PC-9 (cell line): ENCODE measurements at places on chromosomes 13 and 19.

DNA sequence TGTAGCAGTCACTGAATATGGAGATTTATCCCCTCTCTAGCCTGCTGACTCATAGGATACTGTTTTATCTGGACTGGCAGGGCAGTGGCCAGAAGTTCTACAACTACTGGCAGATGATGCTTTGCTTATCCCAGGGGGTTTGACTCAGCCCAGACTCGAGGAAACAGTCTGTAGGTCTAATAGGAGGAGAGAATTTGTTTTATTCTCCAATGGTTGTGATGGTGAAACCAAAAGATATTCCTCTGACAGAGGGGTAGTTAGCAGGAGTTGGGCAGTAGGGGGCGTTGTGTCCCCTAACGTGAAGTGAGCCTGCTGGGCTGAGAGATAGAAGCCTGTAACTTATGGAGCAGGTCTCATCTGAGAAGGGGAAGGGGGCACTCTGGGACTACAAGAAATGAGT lies 74.9 kb downstream of the WTIP start:
- peak; percentile 31 for DNase-seq

DNA sequence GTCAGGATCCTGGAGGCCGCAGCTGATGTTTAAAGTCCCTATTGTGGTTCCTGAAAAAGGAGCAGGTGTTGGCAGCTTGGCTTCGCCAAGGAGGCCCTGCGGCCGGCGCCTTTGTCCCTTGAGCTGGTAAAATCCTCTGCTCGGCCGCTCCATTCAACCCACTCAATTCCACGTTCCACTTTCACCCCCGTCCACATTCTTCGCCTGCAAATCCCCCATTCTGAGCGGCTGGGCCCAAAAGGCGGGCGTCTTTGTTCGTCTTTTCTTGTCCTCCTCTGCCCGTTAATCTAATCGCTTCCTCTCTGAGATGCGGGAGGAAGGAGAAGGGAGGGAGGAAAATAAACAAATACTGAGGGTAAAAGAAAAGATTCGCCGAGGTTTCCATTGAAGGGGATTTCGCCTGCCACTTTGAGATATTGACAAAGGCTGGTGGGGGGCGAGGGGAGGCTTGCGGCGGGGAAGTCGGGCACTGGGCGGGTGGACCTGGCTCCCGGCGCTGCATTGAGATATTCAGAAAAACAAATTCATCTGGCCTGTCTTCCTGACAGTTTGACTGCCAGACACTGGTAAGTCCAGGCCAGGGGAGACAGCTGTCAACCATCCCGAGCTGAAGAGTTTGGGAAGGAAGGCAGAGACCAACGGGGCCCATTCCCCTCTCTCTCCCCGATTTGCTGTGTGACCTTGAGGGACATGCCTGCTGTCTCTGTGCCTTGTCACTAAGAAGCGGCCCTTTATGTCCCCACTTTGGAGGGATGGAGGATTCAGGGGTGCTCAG lies 37.6 kb downstream of the ZNRF4 start:
- no peak for DNase-seq

- no peak for DNase-seq
Observed at GRCh38 chr19:35565016-35565856, 1.8 kb upstream of the ATP4A start.

GRCh38 chr19:10286803-10287737 lies at the start of gene ICAM4:
ICAM4 (plus strand) TSS chr19:10286955; CDS start chr19:10287013, 58 bp downstream.
- no peak for DNase-seq

DNA sequence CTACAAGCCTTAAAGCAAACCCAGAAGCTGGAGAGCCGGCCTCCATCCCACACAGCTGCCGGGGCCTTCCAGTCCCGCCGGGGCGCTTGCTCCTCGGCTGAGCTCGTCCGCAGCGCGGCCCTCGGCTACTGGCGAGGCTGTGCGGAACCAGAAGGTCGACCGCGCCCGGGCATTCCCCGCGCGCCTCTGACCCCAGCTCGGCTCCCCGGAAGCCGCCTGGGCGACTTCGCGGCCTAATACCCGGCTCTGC lies 863 bp downstream of the ANKRD10 start:
- no peak for DNase-seq

DNA sequence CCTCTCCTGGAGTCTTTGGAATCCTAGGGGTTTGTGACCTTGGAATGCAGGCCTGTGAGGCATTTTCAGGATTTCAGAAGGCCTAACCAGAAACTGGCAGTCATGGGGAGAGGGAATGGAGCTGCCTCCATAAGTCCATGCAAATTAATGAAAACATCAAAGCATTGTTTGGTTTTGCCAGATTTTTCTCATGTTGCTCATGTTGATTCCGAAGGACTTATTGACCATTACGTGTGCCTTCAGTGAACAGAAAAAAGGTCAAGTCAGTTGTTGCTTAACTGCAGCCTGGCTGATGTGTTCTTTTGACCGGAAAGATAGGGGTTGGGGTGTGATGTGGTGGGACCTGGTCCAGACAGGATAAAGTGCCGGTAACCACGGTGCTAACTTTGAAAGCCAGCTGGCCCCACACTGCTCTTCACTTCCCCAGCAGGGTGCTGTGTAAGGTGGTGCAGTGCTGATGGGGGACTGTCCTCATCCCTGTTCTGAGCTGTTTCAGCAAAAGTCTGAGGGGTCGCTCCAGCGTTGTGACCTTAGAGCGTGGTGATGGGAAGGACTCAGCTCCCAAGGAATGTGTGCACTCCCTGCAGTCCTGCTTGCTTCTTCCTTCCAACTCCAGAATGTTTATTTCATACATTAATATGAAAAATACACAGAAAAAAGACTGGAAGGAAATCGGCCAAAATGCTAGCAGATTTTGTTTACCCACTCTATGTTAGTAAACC lies 3.5 kb downstream of the RNF113B start:
- DNase-seq: no peak

GRCh38 chr13:94177041-94177440 lies 302.4 kb downstream of the DCT start:
- no peak for DNase-seq

- peak; percentile 61 for DNase-seq
Observed at GRCh38 chr19:4633140-4633967, 6.0 kb upstream of the TNFAIP8L1 start.

DNA sequence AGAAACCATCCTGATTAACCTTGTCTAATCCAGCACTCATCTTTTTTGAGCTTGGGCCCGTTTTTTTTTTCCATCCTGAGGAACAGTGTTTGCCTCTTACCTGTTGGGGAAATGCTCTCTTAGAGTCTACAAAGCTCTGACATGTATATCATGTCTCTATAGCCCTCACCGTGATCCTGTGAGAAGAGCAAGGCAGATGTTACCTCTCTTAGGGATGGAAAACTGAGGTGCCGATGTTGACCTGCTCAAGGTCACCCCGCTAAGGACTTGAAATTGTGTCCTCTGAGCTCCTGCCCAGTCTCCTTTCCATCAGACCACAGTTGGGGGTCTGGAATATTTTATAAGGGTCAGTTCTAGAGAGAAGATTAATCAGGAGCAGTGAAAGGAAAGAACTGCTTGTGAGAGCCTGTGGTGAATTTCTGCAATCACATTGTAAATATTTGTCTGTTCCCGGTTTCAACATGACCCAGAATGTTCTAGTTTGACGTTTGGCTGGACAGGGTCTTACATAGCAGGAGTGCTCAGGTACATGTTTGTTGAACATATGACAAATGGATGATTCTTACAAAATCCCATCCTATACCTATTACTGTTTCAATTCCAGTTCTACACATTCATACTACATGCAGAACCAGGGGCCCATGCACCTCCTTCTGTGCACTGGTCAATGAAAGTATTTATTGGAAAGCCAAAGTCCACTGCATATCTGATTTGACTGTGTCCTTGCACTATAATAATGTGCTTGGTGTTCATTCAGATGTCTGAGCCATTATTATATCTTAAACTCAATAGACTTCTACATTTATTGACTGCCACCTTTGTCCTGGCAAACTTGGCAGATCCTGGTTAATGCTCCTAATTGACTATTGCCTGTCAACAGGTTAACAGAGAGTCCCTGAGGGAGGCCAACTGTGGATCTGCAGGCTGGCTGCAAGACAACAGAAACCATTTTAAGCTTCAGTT lies 12.1 kb downstream of the SLC25A15 start:
- no peak for DNase-seq

GRCh38 chr19:639253-640160 lies at the start of gene FGF22:
FGF22 (plus strand) TSS chr19:639879; CDS start chr19:639926, 47 bp downstream.
- peak; percentile 92 for DNase-seq

DNA sequence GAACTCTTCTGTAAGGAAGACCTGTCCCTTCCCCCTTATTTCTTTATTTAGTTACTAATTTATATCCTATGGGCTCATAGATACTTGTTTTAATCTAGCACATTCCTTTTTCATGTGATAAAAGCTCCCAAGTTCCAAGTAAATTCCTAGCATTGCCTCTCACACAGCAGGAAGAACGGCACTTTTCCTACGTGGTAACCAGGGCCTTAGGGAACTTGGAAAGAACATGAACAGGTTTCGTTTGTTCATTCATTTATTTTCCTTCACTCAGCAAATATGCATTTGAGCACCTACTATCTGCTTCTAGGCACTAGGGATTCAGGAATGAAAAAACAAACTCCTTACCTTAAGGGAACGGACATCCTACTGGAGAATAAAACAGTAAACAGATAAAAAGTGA lies 125.1 kb downstream of the SIPA1L3 start:
- no peak for DNase-seq

- DNase-seq: no peak
Observed at GRCh38 chr13:65768545-65768944, 1461.6 kb downstream of the PCDH9 start.

GRCh38 chr13:86914757-86915156 lies 756.4 kb upstream of the SLITRK5 start:
- DNase-seq: no peak

DNA sequence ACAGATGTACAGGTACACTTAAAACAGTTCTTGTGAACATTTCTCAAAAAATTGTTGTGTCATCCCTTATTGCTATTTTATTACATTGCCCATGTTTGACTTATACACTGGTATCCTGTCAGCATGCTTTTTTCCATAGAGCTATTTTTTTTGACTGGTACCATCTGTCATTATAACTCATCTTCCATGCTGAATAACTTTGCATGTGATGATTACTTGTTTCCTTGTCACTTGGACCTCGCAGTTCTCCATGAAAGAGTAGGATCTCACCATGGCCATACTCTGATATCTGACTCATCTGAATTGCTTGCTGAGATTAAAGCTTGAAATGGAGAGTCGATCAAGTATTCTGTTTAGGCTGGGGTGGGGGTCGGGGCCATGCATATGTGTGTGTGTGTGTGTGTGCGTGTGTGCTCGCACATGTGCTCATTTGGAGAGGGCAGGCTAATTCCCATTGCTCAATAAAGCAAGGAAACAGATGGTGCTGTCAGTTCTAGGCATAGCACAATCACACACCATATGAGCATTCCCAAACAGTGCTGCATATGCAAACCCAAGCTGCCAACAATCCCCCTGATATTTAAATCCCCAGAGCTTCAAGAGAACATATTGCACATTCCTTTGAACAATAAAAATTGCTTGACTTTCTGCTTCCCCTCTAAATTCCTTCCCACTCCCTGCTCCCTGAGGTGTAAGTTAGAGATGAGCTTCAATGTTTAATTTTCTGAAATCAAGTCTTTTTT lies 62.9 kb downstream of the NHLRC3 start:
- DNase-seq: no peak

- DNase-seq: peak; percentile 2
Observed at GRCh38 chr13:74026753-74027152, 107.5 kb downstream of the KLF12 start.

DNA sequence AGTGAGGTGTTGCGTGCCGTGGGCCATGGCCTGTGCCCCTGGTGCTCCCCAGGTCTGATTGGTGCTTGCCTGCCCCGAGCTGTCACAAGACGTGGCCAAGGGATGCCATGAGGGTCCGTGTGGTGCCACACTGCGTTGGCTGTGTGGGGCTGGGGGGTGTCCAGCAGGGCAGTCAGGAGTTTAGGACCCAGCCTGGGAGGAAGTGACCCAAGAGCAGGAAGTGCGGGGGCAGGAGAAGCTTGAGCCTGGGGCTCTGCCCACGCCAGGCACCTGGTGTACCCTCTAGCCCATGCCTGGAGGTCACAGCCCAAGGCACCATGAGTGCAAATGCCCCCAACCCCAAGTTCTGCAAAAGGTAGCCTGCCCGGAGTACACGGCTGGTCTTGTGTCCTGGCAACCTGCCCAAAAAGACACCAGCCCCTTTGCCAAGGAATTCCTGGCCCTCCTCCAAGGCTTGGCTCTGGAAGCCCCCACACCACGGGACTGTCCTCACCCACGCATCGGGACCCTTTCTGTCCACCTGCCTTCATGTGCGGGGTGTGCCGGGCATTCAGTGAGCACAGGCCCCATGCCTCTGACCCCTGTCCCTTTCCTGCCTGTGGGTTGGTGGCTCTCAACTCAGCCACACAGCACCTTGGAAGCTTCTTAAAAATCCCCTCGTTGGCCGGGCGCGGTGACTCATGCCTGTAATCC lies 24.9 kb downstream of the MPND start:
- DNase-seq: no peak

- no peak for DNase-seq
Observed at GRCh38 chr19:2719920-2720776, 1.0 kb downstream of the DIRAS1 start.

- DNase-seq: no peak
Observed at GRCh38 chr19:30521937-30522336, 149.8 kb downstream of the ZNF536 start.

GRCh38 chr13:32141462-32141861 lies 109.9 kb downstream of the FRY start:
- no peak for DNase-seq

DNA sequence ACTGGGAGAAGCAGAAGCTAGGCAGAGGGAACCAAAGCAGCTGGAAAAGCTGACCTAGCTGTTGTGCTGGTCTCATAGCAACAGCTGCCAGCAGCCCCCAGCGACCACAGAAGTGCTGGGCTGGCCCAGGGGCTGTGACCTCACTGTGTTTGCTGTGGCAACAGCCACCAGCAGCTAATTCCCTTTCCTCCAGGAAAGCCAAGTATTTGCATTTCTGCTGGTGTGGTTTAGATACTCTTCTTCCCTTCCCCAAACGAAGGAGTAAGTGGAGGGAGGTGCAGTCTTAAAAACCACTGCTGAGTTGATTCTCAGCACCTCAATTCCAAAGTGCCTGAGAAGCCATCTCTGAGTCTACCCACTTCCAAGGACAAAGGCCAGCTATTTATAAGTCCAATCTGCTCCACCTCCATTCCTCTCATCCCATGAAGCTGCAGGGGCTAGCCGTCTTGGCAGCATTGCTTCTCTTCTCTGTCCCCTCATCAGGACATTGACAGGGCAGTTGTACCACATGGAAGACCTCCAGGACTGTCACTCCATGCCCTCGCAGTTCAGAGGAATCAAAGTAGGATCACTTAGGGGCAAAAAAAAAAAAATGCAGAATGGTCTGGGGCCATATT lies 11.5 kb upstream of the CCDC97 start:
- DNase-seq: no peak

- no peak for DNase-seq
Observed at GRCh38 chr19:20422216-20423205, 143.1 kb downstream of the ZNF737 start.

GRCh38 chr13:89937420-89937819 lies 1410.1 kb upstream of the MIR17HG start:
- DNase-seq: no peak

DNA sequence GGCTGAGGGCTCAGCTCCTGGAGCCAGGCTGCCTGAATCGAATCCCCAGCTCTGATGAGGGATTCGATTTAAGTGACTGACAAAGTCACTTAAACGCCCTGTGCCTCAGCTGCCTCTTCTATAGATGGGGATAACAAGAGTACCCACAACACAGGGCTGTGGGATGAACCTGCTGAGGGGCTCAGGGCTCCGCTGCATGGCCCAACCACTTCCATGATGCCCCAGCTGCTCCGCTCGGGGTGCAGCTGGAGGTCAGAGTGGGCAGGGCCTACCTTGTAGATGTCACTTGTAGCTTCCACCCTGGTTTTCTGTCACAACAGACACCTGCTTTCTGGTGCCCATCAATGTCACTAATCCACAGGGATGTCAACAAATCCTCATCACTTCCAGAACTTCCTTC lies 39.2 kb downstream of the STK24 start:
- no peak for DNase-seq
